ENCODE measurements at places on chromosomes 16 and 17.
A peak's percentile ranks its signal among the peaks of the same experiment; 100 is the strongest.

DNA sequence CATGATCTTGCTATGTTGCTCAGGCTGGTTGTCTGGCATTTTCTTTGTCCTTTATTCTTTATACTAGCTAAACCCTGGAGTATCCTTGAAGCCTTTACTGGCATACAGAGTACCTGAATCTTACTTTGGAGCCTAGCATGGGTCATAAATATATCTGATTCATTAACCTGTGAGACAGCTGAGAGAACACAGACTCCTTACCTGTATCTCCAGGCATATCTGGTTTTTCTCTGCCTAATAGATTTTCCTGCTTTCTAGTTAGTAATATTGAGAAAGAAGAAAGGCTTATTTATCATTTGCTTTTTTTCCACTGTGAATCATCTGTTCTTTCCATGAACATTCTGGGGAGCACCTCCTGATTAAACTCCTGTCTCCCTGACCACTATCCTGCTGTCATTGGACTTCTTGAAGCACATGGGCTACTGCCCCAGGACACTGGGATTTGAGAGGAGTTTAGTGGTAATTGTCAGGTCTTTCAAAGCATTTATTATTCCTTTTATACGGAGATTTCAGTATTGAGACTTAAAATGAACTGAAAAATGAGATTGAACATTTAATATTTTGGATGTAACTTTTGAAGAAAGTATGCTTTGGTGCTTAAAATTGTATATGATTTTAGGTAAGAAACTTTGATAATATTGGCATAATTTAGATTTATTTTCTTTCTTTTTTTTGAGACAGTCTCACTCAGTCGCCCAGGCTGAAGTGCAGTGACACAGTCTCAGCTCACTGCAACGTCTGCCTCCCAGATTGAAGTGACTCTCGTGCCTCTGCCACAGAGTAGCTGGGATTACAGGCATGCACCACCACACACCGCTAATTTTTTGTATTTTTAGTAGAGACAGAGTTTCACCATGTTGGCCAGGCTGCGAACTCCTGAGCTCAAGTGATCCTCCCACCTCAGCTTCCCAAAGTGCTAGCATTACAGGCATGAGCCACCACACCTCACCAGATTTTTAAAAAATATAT is 8.6 kb downstream of the PDP2 start:
- no peak for DNase-seq

DNA sequence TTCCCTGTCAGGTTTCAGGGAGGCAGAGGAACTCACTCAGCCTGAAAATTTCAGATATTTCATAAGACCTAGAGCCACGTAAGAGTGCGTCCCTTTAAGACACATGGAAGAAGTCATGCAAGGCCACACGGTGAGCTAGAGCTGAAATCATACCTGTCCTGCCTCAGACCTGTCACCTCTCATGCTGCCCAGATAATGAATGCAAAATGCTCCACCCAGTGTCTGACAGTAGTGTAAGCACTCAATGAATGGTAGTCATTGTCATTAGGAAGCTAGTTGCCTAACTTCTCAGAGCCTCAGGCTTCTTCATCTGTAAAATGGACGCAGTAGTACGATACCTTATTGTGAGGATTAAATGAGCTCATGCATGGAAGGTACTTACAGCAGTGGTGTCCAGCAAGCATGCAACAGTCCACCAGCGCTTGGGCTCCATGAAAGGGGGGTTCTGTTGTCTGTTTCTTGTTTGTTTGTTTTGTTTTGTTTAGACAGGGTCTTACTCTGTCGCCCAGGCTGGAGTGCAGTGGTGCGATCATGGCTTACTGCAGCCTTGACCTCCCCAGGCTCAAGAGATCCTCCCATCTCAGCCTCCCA is 60.7 kb downstream of the WSB1 start:
- DNase-seq: no peak

DNA sequence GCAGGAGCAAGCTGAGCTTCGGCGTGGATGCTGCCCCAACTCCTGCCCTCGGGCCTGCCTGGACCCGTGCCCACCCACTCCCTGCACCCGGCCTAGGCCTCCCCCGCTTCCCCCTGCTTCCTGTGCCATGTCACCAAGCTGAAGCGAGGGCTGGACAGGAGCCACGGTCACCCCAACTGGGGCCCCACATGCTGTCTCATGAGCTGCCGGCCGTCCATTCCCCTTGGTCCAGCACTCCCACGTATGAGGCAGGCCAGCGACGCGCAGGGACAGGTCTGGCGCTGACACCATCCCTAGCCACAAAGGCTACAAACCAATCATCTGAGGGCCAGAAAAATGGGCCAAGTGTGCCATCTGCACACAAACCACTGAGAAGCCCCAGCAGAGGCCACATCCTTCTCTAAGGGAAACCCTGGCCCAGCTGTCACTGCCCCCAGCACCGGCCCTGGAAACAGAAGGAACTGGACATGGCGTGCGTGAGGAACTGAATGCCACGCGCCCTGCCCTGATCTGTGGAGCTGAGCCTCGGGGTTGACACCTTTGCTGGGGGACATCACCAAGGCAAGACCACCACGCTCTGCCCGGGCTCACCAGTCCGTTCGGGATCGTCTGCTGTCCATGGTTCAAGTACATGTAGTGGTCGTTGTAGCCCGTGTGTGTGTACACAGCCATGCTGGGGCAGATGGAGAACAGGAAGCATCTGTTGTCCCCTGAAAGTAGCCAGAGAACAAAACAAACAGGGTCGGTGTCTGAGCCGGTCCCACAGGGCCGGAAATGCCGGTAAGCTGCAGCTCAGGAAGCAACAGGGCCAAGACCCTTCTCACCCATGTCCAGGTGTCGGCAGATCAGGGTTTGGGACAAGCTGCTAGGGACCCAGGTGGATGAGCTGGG is 22.2 kb downstream of the MEAK7 start:
- DNase-seq: no peak

DNA sequence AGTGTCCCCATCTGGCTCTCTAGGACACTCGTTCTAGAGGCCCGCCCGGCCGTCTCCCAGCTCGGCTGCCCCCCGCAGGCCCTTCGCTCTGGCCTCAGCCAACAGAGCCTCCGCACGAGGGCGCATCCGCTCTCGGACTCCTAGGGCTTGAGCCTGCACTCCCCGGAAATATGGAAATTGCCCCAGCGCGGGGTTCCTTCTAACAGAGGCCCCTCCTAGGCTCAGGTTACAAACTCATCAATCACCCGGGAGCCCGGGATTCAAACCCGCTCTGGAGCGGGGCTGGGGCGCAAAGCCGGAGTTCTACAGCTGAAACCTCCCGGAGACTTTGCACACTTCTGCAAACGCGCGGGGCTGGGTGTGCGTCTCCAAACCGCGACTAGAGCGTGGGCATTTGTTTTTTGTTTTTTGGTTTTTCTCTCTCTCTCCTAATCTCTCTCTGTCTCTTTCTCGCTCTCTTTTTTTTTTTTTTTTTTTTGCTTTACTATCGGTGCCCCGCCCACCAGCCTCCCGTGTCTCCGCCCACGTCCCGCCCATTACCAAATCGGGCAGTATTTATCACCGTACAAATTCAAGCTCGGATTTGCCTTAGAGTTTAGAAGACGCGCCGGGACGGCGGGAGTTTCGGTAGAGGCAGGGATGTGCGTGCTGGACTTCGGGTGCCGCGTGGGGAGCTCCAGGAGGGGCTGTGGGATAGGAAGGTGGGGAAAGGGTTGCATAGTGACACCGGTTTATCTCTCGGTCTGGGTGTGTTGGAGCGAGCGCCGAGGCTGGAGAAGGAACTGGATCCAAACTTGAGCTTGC is 2.4 kb upstream of the FOXL1 start:
- DNase-seq: peak; percentile 3

GRCh38 chr17:16314189-16314588 is 39.1 kb downstream of the CENPV start:
- DNase-seq: no peak

DNA sequence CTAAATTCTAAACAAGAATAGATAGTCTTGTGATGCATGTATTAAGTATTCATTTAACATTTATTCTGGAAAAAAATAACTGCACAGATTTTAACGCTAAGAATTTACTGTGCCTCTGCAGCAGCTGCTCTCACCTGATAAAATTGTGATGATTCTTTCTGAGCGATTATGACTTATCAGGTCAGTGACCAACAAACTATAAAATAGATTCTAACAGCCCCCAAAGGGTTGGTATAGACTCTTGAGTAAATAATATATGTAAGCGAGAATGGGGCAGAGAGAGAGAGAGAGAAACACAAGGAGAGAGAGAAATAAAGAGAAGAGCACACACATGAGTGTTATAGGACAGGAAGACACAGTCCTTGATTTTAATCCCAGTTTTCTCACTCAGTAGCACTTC is 144.4 kb downstream of the SNX11 start:
- DNase-seq: no peak

GRCh38 chr17:34727601-34728000 is 148.2 kb downstream of the TMEM132E start:
- no peak for DNase-seq

DNA sequence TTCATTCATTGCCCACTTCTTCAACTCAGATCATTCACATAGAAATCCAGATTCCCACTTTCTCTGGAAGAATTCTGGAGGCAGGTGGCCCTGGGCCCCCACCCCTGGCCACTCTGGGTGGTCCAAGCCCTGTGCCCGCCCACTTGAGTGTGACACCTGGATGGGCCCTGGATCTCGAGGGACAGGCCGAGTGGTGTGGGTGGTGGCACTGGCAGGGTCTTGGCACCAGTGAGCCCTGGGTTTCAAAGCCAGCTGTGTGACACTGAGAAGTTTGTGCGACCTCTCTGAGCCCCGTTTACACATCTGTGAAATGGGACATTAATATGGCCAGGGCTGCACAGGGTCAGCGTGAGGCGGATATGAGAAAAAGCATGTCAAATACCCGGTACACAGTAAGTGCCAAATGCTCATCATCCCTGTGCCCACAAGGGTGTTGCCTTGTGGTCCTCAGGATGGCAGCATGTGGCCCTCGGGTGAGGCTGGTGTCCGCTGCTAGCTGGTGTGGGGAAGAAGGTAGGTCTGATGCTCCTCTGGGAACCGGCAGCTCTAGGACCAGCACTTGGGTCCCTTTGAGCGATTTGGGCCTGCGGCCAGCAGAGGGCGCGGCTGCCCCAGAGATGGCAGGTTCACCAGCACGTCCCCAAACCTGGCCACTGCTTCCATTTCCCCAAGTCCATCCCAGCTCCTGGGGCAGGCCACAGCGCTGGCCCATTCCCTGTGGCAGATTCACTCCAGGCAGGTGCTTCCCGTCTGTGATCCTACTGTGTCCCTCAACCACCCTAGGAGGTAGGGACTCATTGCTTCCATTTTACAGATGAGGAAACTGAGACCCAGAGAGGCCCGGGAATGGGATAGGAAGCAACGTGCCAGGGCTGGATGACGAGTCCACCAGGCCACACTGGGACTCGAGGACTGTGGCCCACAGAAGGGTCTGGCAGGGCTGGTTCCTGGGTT is 3.6 kb downstream of the OSGIN1 start:
- DNase-seq: peak; percentile 72

- no peak for DNase-seq
Observed at GRCh38 chr16:6035161-6035560, 937.6 kb upstream of the EEF2KMT start.

DNA sequence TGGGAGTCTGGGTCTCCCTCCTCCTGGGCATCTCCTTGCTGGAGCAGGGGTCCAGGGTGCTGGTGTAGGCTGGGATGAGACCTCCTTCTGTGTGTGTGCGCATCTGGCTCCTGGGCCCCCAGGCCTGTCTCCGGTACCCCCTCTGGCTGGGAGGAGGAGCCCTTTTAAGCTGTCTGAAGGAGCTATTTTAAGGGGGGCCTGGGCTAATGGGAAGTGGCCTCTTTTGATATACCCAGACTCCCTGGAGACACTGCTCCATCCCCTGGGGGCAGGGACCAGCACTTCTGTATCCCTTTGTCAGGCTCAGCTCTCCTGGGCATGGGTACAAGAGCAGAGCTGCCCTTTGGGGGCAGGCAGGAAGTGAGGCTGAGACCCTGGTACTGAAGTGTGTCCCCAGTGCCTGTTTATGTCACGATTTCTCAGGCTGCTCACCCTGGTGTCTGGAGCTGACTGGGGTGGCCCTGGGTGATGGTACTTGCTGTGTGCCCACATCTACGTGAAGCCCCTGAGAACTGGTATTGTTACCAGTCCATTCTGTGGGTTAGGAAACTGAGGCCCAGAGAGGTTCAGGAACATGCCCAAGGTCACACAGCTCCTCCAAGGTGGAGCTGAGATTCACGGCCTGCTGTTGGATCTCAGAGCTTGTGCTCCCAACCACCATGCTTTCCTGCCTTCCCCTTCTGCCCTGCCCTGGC is 6.5 kb downstream of the ADCY7 start:
- no peak for DNase-seq

GRCh38 chr17:16353317-16354174 is at the start of gene CENPV:
Gene CENPV, minus strand, starts transcription at chr17:16353469. Its CDS starts 33 bp downstream, at chr17:16353436.
- DNase-seq: peak; percentile 38

GRCh38 chr16:61879306-61879705 is 156.9 kb downstream of the CDH8 start:
- no peak for DNase-seq

DNA sequence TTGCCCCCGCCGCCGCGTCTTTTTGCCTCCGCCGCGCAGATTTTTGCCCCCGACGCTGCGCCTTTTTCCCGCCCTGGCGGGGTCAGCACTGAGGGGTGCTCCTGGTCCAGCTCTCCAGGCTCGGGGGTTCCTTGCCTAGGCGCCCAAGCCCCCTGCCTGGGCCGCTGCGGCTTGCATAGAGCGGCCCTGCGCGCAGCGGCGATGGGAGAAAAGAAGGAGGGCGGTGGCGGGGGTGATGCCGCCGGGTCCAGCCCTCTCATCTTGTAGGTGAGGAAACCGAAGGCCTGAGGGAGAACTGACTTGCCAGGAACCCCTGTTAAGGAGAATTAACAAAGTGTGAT is 330.8 kb upstream of the WSB1 start:
- no peak for DNase-seq

DNA sequence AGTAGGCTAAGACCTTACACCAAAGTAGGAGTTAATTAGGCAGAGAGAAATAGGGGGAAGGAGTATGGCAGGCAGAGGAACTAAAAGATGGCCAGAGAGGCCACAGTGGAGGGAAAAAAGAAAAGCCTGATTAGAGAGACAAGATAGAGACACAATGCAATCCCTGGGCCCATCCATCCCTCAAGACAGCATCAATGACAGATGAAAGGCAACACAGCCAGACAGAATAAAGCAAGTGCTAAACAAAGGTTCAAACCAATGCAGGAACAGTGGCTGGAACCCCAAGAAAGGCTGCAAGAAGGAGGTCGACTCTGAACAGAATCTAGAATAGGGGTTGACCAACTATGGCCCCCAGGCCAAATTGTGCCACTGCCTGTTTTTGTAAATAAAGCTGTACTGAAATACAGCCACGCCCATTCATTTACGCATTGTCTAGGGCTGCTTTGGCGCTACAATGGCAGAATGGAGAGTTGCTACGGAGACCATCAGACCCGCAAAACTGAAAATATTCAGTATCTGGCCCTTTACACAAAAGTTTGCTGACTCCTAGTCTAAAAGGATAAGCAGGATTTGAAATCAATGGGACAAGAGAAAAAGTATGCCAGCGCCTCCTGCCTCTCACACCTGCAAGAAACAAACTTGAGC is 473.3 kb upstream of the PSMD7 start:
- no peak for DNase-seq

DNA sequence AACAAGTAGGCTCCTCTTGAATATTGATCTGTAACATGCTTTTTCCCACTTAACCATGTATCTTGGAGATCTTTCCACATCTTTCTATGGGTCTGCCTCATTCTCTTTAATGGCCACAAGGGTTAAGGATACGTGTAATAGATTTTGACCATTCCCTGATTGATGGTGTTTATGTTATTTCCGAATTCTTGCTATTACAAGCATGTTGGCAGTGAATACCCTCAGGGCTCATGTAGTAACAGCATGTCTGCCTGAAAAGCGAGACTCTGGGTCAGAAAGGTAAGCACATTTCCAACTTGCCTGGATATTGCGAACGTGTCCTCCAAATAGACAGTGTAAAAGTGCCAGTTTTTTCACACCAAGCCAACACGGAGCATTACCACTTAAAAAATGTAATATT is 5.0 kb downstream of the TAC4 start:
- DNase-seq: no peak
